ENCODE measurements at places on chromosomes 2 and 18. TPM values are rescaled to one million over a fixed set of nuclear protein-coding genes. Genes with fewer than 3 reads are reported as not detected.

Gene ANKRD30B
- not detected for total RNA-seq

Gene DSC3
- 0.04 TPM for total RNA-seq

Gene GULP1
- 32.2 TPM for total RNA-seq

Gene GYPC
- 0.74 TPM for total RNA-seq

Gene SFXN5
- 11.1 TPM for total RNA-seq

Gene AQP12A
- total RNA-seq = not detected

Gene GDF7
- total RNA-seq = 42.0 TPM

Gene FBXO15
- not detected for total RNA-seq

Gene C18orf63
- not detected for total RNA-seq

Gene SPATA3
- total RNA-seq = not detected

Gene GPN1
- 54.9 TPM for total RNA-seq

Gene DLGAP1
- 0.04 TPM for total RNA-seq

Gene NYAP2
- total RNA-seq = not detected

Gene FTCDNL1
- total RNA-seq = 0.73 TPM

Gene GKN2
- not detected for total RNA-seq

Gene CNRIP1
- total RNA-seq = 40.0 TPM

GRCh38 chr2:30022444-30023071 is 101.2 kb upstream of the ALK start:
- DNase-seq = no peak

DNA sequence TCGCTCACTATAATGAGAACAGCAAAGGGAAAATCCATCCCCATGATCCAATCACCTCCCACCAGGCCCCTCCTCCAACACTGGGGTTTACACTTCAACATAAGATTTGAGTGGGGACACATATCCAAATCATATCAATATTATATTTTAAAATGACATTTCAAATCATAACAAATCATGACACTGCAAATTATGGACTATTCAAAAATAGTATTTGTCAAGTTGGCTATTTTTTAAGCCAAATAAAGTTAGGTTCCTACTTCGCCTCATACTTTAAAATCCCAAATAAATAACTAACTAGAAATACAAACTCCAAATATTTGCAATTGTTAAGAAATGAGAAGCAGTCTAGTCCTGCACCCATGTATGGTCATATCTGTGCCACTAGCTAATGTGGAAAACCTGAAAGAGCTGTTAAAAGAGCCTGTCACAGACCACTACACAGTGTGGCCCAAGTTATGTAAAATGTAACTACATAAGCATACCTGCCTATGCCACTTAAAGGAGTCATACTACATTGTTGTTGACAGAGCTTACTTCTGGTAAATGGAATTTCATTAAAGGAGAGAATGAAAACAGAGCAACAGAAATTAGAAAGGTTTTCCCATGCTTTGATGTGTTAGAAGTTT is 334.7 kb upstream of the GULP1 start:
- no peak for DNase-seq

GRCh38 chr2:23347471-23348092 is 37.4 kb upstream of the KLHL29 start:
- DNase-seq = no peak

DNA sequence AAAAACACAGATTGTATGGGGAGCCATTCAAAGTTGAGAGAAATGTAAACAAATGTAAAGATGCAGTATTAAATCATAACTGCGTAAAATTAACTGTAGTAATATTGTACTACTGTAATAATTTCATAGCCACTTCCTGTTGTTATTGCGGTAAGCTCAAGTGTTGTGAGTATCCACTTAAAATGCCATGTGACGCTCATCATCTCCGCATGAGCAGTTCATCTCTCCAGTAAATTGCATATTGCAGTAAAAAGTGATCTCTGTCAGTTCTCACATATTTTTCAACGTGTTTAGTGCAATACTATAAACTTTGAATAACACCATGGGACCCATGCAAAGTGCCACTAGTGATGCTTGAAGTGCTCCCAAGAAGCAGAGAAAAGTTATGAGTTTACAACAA is 41.8 kb upstream of the SP3 start:
- DNase-seq = no peak

DNA sequence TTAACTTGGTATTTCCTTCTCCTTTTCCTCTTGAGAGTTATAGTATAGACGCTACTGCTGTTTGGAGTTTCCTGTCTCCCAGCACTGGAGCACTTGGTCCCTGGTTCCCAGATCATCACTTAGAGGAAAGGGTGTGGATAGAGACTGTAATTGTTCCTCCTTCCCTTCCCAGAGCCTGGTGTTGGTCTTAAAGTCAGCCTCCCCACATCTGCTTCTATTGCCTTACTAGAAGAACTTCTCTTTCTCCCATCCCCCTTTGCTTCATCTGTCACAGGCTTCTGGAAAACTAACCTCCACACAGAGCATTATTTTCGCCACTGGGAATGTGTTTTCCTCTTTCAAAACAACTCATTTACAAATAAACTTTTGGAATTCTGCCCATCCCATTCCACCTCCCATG is 131.0 kb downstream of the CCDC85A start:
- no peak for DNase-seq

DNA sequence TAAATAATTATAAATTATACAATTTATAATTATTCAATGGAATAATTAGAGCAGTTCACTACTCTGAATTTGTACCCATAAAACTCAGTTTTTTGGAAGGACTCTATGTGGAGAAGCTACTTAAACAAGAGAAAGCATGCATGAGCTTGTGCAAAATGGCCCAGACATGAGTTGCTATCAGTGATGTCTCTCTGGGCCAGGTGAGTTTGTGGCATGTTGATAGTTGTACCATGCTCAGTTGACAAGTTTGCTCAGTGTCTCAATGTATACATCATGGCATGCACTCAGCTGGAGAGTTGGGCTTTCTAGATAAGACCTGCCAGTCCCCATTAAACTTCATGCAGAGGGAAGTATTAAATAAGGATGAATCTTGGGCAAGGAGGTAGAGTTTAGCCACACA is 153.8 kb upstream of the TACR1 start:
- DNase-seq = no peak

DNA sequence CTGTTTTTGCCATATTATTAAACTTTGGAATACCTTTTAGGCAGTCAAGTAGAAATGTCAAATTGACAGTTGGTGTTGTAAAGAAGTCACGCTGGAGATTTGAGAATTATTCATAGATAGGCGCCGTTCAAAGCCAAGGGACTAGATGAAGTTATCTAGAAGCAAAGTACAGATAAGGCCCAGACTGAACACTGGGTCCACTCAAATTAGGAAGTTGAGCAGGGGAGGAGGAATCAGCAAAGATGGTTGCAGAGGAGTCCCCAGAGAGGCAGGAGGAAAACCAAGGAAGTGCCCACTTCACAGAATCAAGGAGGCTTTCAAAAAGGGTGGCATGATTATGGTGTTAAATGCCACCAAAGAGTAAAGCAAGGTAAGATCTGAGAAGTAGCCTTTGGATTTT is 9.6 kb upstream of the ALS2 start:
- DNase-seq = no peak

- DNase-seq = no peak
Measured at GRCh38 chr18:58578835-58579560, 49.9 kb downstream of the ALPK2 start.

GRCh38 chr18:47141289-47141688 is 9.0 kb downstream of the HDHD2 start:
- no peak for DNase-seq

GRCh38 chr2:133485868-133486267 is 82.4 kb downstream of the NCKAP5 start:
- DNase-seq = no peak

DNA sequence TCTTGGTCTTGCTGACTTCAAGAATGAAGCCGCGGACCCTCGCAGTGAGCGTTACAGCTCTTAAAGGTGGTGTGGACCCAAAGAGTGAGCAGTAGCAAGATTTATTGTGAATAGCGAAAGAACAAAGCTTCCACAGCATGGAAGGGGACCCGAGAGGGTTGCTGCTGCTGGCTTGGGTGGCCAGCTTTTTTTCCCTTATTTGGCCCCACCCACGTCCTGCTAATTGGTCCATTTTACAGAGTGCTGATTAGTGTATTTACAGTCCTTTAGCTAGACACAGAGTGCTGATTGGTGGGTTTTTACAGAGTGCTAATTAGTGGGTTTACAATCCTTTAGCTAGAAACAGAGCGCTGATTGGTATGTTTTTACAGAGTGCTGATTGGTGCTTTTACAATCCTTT is 88.0 kb upstream of the LTBP1 start:
- no peak for DNase-seq

- DNase-seq = no peak
Measured at GRCh38 chr2:20145497-20146193, 79.3 kb downstream of the SDC1 start.

DNA sequence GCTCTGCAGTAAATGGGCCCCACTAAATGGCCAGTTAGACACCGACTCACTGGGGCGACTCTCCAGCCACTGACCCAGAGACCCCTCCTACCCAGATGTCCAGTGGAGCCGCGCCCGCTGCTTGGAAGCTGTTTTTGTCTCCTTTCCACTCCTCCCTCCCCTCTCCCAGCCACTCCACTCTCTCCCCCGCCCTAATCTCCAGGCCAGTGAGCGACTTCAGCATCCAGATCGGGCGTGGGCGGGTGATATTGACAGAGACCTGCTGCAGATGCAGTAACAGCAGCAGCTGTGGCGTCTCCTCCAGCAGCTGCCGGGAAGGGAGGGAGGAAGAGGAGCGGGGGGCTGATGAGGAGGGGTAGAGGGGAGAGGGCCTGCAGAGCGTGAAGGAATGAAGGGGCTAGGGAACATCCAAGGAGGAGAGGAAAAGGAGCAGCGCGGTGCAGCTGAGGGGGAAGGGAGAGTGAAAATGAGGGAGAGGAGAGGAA is at the start of gene SCN7A:
Gene SCN7A (minus strand): TSS at position 110 of the 485 bp plus-strand sequence. CDS start 16,553 bp downstream, outside the sequence.
- no peak for DNase-seq

DNA sequence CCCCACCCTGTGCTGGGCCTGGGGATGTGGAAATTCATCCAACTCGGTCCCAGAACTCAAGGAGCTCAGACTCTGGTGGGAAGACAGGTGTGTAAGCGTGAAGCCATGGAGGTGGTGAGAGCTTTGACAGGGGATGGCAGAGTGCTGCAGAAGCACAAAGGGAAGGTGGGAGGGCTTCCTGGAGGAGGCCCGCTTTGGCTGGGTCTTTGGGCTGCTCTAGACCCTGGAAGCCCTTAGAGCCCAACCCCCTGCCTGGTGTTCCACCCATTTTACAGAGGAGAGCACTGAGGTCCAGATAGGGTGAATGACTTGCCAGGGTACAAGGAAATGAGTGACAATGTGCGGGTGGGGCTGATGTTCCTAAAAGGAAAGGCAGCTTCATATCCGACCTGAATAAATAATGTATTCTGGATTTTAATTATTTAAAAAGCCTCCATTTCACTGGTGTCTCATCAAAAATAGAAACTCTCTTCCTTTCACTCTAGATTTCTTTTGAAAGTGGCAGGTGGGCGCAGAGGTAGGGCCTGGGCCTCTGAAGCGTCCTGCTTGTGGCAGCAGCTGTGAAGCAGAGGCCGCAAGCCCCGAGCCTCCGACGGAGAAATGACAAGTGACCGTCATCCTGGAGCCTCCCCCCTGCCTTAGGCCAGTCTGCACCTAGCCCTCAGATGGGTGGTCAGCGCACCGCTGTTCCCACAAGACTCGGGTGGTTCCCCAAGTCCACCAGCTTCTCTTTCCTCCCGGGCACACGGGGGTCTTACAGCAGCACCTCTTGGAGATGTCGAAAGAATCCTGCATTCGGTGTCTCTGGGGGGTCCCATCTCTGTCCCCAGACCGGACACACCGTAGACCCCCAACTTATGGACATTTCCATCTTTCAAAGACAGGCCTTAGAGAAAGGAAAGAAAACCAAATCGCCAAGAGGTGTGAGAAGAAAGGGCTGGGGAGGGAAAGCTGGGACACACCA is 71.0 kb upstream of the TAF1B start:
- DNase-seq = no peak

- DNase-seq = no peak
Measured at GRCh38 chr2:204428675-204429074, 116.6 kb upstream of the PARD3B start.

- DNase-seq = no peak
Measured at GRCh38 chr2:145431181-145431951, 911.4 kb upstream of the ZEB2 start.

- DNase-seq = peak; percentile 66
Measured at GRCh38 chr2:201697899-201698298, 545 bp downstream of the MPP4 start.

- DNase-seq = no peak
Measured at GRCh38 chr2:71558300-71559051, 105.1 kb downstream of the DYSF start.

- DNase-seq = no peak
Measured at GRCh38 chr2:104889291-104889959, 35.5 kb downstream of the POU3F3 start.

GRCh38 chr2:48180557-48180956 is 274.3 kb upstream of the FBXO11 start:
- no peak for DNase-seq

DNA sequence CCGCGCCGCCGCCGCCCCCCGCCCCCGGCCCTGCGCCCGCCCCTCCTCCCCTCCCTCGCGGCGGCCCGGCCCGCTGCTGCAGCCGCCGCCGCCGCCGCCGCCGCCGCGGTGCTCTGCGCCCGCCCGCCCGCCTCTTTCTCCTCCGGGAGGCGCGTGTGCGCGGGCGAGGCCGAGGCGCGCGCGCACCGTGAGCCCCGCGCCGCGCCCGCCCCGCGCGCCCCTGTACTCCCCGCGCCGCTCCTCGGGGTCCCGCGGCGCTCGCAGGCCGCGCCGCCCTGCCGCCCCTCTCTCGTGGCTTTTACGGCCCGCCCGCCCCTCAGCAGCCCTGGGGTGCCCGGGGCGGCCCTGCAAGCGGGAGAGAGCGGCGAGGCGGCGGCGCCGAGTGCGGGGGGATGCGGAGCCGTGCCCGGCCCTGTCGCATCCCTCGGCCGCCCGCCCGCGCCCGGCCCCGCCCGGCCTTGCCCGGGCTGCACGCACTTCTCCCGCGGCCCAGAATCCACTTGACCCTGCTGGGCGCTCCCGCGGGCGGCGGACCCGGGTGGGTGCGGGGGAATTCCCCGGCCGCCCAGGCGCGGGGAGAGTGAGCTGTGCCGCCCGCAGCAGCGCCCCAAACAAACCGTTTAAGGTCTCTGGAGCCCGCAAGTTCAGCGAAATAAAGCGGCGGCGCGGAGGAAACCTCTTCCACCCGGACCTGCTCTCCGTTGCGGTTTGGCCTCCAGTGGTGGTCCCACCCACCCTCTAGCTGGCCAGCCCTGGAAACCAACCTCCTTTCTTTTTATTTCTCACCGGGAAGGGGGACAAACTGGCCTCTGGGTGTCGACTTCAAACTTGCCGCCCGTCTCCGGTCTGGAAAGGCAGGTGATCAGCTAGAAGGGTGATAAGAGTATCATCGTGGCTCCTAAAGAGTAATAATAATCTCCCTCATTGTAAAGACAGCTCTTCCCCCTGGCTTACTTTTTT is 37.4 kb downstream of the AFF3 start:
- DNase-seq = no peak

DNA sequence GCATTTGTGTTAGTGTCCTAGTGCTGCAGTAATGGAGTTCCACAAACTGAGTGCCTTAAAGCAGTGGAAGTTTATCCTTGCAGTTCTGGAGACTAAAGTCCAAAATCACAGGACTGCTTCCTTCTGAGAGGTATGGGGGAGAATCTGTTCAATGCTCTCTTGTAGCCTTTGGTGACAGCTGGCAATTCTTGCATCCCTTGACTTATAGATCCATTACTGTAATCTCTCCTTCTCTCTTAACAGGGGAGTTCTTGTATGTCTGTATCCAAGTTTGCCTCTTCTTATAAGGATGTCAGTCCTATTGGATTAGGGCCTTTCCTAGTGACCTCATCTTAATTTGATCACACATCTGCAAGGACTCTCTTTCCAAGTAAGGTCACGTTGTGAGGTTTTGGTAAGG is 69.9 kb downstream of the XRCC5 start:
- no peak for DNase-seq

Measured in pulmonary artery endothelial cell (primary cell).